CD8-positive, alpha-beta T cell (primary cell): ENCODE measurements at places on chromosomes 3 and 15.
A peak's percentile ranks its signal among the peaks of the same experiment; 100 is the strongest.

DNA sequence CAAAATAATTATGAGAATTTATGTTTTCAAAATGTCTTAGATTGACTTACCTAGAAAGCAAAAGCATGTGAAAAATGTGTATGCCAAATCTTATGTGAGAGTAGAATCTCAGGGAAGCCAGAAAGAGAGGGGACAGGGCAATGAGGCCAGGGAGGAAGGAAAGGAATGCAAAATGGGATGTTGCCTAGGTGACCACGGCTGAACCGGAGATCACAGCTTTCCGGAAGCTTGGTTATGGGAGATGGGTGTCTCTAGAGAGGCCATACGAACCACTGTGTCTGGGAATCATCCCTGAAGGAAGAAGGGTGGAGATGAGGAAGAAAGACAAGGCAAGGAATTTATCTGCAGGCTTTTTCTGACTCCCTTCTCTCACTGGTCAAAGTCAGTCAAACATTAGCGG, 76.0 kb downstream of the SUCLG2 start:
- DNase-seq = no peak

DNA sequence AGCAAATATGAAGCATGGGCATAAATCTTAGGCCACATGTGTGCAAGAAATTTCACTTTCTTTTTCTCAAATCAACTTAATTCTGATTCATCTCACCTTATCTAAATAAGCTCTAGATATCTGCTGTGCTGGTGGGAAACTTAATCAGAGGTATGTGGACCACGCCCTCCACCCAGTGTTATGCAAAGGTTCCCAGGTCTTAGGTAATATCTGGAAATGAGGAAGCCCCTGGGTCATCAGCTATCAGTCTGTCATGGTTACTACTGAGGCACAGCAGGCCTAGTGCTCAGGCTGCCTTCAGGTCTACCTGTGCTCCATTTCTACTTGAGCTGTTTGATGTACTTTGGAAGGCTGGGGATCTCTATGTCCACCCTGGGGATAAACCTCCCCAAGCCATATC, 134.4 kb upstream of the KCNH8 start:
- no peak for DNase-seq

- DNase-seq = no peak
Observed at GRCh38 chr3:168071591-168072322, 24.0 kb downstream of the GOLIM4 start.

DNA sequence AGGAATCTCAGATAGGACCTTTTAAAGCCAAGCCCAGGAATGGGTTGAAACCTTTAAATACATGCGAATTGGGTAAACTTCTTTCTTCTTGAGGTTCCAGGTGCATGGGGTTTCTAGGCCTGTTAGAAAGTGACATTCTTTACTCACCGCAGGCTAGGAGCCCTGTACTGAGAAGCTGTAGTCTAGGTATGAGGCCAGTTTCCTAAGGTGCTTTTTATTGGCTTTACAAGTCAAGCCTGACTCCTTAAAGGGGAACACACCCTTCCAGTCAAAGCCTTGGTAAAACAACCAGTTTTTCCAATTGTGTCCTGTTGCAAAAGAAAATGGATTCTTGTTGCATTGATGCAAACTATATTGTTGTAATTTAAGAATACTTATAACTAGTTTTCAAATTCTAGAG, 76.1 kb upstream of the ATP11B start:
- no peak for DNase-seq

DNA sequence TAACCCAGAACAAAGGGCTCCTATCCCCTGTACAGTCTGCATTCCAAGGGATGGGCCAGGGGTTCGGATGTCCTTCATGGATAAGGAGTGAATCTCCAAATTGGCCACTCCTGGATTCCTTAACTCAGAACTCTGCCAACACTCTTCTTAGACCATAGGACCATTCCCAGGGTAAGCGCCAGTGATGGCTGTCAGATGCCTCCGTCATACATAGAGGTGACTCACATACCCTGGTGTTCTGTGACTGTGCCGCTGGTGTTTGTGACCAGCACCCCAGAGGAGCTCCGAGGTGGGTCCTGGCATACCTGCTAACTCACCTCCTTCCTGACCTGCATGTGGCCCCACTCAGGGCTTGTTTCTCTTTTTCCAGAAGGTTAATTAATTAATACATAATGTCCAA, 134.7 kb downstream of the KLF13 start:
- no peak for DNase-seq

DNA sequence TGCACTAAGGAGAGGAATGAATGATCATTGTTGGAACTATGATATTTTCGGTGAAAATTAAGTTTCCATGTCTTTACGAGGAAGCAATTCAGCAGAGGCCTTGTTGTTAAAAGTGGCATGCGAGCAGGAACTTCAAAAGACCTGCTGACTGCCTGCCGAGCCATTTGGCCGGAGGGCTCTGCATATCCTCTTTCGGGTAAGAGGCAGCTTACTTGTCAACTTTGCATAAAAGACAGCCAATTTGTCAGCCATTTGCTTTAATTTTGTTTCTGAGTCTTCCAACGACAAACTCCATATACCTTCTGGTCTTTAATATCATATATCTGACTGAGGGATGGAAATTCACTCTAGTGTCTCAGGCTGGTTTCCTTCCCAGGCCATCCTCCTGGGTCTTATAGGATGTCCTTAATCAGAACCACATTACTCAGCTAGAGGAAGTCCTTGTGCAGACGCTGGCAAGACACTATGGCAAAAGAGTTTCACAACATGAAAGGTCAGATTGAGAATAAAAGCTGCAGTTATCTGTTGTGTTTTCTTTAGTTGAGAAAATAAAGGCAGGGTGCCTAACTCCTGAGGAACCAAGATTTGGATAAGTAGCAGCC, 128.7 kb upstream of the WNT5A start:
- DNase-seq = no peak

GRCh38 chr3:149129326-149130205, at the start of gene HPS3:
TSS of gene HPS3 (plus strand) at chr3:149129638. CDS start at chr3:149129724, 86 bp downstream.
- peak; percentile 79 for DNase-seq

GRCh38 chr3:108462899-108463298, 47.5 kb downstream of the MYH15 start:
- DNase-seq = no peak
